ENCODE measurements at places on chromosomes 1 and 21.
A peak's percentile ranks its signal among the peaks of the same experiment; 100 is the strongest.

- DNase-seq = peak; percentile 35
These were observed 8.7 kb downstream of the SORT1 start for GRCh38 chr1:109388884-109389637.

- DNase-seq = no peak
These were observed at the start of gene LCE6A for GRCh38 chr1:152842556-152842955. LCE6A (plus strand) TSS chr1:152842856; CDS start chr1:152843521, 665 bp downstream.

GRCh38 chr1:34754964-34755637 lies at the start of gene GJB5:
GJB5 (plus strand) TSS chr1:34755047; CDS start chr1:34757331, 2,284 bp downstream.
- DNase-seq = no peak

- no peak for DNase-seq
These were observed 239.6 kb upstream of the DUSP10 start for GRCh38 chr1:221981461-221981860.

DNA sequence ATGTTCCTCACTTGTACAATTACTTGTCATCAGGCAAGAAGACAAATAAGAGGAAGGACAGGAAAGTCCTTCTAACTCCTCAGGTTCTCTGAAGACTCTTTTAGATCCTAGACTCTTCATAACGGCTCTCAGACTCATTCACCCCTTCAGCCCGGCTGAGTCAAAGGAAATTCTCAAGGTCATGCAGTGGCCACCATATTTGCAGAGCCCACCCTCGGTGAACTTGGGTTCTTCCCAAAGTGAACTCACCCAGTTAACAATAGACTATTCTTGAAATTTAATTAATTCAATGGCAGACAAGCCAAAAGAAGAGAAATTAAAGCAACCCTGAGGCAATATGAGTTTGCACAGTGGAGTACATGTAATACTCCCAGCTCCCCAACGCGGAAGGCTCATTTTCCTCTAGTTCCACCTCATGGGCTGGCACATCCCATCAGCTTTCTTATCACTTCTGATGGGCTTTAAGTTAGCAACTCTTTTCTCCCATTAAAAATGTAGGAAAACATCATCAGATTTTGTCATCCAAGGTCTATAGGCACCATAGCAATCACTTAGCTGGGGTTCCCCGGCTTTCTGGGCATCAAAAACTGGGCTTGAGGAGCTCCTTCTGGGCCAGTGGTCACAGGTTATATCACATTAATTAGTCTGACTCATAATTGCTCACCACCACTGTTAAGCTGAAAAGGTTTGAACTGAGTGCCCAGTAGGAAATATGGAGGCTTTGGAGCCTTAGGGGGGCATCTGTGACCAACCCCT lies 27.8 kb upstream of the TIAM1 start:
- no peak for DNase-seq

GRCh38 chr1:119336848-119337247 lies 31.7 kb upstream of the HAO2 start:
- DNase-seq = no peak

DNA sequence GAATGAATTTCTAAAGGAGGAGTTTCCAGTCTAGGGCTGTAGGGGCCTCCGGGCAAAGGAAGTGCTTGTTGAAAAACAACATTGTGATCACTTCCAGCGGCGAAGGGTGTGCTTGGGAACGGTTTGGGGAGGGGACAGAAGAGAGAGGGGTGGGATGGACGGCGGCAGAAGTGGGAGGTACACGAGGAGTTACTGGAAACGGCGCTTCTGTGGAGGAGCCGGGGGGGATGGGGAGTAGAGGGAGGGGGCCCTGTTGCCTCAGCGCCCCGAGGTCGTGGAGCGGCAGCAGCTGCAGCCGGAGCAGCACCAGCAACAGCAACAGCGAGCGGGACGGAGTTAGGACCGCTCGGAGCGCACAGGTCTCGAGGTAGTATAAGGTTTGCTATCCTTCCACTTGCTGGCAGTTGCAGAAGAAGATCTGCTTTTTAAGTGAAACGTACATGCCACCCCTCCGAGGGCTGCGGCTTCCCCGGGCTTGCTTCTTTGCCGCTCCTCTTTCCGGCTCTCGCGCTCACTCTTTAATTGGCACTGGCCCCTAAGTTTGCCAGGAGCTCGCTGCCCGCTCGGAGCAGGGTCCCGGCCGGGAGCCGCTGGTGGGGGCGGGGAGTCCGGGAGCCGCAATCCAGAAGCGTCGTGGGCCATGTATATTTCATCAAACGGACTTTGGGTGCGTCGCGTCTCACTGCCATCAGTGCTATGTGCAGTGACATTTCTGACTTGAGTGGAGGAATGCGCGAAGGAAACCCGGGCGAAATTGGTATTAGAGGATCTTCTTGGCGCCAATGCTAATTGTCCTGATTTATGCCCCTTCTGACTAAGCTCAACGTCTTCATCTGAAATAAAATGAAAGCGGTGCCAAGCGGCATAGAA lies 771 bp upstream of the NTNG1 start:
- peak; percentile 41 for DNase-seq

GRCh38 chr1:10796029-10796944 lies at the start of gene CASZ1:
CASZ1 (minus strand) TSS chr1:10796646; CDS start chr1:10693889, 102,757 bp downstream.
- DNase-seq = peak; percentile 80

DNA sequence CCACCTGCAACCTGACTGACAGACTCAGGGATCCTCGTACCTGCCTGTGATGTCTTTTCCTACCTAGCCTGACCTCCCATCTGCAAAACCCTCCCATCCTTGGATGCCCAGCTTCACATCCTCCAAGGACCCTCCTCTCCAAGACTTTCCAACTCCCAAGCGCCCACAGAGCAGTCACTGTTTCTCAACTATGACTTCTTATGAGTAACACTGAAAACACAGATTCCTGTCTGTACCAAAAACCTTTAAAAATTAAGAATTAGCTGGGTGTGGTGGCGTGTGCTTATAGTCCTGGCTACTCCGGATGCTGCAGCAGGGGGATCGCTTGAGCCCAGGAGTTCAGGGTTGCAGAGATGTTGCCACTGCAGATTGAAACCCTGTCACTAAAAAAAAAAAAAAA lies 181.9 kb downstream of the PSMG1 start:
- DNase-seq = peak; percentile 52

GRCh38 chr1:154344977-154345837 lies 19.9 kb downstream of the ATP8B2 start:
- DNase-seq = peak; percentile 69

DNA sequence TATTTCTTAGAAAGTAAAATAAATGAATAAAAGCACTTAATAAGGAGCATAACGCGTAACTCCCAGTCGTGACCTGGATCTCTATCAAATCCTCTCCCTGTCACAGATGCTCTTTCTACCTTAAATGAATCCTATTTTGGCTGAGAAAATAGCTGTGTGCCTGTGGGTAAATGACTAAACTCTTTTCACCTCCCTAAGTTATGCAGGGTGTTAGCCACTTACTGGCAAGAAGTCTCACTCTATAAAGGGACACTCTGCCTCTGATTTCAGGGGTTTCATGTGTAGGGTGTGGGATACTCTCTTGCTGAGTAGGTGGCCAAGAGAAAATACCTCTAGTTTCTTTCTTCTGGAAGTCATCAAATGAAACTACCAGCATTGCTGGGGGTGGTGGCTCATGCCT lies 24.3 kb upstream of the PPP1R15B start:
- no peak for DNase-seq

GRCh38 chr1:228048120-228048519 lies 34.4 kb upstream of the ARF1 start:
- no peak for DNase-seq

- no peak for DNase-seq
These were observed 2.4 kb downstream of the VPS13D start for GRCh38 chr1:12232221-12232620.

DNA sequence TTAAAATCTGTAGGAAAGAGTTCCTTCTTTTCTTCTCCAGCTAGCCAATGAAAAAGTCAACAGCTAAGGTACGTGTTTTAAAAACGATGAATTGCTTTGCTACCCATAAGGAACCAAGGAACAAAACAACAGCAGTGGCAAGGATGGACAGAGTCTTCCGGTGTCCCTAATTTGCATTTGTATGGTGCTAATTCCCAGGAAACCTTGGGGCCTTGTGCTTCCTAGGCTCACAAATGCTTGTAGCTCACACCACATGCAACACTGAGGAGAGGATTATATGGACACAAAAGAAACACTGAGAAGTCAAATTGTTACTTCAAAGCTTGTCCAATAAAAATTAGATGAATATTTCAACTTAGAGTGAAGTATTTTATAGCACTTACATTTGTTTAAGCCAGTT lies 1.8 kb upstream of the PGBD5 start:
- no peak for DNase-seq

GRCh38 chr1:186503190-186503589 lies 42.3 kb upstream of the PDC start:
- peak; percentile 4 for DNase-seq

DNA sequence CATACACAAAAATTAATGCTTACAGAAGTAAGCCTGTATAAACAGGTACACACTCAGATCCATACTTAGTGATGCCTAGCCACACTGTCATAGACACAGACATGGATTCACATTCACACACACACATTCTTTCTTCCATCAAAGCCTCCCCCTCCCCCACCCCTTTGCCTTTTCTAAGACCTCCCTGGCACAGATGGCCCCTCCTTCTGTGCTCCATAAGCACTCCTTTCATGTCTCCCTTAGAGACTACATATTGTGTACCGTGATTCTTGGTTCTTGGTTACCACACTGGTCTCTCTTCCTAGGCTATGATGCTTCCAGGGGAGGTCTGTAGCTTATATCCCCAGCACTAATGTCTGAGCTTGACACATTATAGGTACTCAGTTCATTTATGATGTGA lies 2.0 kb upstream of the NHLH2 start:
- DNase-seq = no peak

- DNase-seq = no peak
These were observed 335.7 kb upstream of the NCAM2 start for GRCh38 chr21:20662514-20662913.

DNA sequence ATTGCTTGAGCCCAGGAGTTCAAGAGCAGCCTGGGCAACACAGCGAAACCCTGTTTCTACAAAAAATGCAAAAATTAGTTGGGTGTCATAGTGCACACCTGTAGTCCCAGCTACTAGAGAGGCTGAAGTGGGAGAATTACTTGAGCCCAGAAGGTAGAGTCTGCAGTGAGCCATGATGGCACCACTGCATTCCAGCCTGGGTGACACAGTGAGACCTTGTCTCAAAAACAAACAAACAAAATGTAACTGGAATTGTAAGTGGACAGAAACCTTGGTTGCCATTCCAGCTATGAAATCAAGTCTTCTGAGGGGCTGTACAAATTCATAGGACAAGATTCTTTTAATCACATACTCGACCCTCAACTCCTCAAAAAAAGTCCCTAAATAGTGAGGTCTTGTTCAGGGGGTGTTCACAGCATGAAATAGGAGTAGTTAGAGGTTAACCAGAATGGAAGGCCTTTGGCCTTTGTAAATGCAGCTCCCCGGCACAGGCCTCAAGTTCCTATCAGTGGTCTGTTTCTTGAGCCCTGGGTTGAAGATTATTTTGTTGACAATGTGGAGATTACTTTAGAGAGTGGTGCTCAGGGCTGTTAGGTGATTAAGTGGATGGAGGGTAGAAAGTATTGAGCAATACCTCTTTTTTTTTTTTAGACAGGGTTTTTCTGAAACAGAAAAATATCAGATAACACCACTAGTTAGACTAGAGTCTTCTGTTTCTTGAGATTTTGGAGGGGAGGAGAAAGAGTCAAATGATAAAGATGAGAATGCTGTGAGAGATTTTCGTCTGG lies 138.7 kb upstream of the ZNF648 start:
- DNase-seq = no peak

DNA sequence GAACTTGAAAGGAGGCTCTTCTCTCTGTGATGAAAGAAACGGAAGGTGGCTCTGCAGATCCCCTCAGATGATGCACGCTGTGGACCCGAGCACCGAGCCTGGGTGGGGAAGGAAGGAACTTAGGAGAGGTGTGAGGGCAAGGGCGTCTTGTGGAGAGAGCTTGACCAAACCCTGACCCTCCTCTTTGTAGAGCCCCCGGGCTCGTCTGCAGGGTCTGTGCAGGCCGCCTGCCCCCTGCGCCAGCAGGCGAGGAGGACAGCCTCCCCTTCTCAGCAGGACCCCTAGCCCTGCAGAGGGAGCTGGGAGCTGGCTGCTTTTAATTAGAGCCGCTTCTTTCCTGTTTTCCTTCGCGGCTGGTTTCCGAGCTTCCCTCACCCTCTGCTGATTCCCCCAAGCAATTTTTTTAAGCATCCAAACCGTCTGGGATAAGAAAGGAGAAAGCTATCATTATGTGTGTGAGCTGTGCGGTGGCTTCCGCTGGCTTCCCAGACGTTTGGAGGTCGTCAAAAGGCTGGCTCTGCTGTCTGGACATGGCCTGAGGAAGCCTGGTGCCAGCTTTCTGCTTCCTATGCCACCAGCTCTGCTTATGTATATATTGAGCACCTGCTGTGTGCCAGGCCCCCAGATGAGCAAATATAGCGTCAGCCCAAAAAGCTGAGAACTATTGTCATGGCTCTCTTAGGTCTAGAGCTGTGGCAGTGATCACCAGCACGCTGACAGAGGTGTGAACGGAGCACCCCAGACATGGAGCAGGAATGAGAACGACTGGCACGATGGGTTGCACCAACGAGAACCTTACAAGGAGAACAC lies 160.2 kb upstream of the IRF2BP2 start:
- DNase-seq = no peak

DNA sequence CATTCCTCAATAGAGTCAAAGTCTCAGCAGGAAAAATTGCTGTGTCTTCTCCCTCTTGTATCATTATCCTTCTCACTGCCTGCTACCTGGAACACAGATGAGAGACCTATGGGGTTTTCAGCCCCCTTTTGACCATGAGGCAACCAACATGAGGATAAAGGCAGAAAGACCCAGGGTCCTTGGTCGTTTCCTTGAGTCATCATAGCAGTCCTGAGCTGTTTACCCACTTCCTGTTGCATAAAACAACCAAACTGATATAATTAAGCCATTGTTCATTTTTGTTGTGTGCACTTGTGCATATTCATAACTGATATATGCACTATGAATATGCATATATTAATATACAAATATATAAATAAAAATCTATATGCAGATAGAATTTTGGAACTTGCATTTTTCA lies 188.3 kb upstream of the MAP1LC3C start:
- DNase-seq = no peak

- DNase-seq = no peak
These were observed 57.1 kb downstream of the RNF187 start for GRCh38 chr1:228544021-228544850.

DNA sequence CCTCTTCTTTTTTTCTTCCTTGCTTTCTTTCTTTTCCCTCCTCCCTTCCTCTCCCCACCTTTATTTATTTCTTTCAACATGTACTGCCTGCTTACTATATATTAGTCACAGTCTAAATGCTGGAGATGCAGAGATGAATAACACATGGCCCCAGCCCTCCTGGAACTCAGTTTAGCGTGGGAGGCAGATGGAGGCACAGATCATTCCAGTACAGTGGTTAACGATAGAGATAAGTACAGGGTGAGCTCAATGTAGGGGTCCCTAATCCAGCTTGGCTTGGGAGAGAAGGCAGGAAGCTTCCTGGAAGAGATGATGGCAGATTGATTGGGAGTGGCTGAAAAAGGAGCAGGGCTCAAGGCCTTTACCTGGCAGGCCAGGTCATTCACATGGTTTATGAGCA lies 55.6 kb upstream of the PPP2R5A start:
- peak; percentile 91 for DNase-seq
